ENCODE measurements at places on chromosomes 3 and 15.
A peak's percentile ranks its signal among the peaks of the same experiment; 100 is the strongest.

DNA sequence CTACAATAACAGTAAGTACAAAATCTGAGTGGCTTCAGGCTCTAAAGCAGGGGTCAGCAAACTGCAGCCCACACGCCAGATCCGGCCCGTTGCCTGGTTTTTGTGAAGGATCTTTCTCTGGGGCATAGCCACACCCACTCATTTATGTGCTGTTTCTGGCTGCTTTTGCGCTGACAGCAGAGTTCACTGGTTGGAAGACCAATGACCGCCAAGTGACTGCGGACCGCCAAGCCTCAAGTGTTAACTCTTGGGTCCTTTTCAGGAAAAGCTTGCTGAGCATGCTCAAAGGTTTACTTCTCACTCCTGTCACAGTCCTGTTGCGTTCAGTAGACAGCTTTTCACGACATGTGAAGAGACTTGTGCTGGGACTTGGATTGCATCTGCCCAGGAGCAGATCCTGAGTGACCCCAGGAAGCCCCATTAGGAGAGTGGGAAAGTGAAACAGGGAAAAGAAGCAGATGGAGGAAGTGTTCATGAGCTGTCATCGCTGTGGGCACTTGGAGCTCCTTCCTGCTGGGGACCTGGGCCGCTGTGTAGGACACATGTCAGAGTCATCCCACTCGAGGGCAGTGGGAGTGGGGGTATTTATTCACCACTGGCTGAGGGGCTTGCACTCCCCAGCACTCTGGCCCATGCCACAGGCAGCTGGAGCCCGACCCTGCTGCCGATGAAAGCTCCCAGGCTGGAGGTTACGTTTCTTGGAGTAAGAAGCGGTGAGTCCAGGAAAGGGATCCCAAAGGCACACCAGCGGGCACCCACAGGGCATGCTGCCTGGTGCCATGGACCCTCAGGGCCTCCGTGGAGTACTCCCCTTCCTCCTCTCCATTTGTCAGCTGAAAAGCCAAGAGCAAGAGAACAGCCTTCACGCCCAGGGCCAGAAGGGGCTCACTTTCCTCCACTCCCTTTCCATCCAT is 249.1 kb downstream of the PLCL2 start:
- no peak for DNase-seq

DNA sequence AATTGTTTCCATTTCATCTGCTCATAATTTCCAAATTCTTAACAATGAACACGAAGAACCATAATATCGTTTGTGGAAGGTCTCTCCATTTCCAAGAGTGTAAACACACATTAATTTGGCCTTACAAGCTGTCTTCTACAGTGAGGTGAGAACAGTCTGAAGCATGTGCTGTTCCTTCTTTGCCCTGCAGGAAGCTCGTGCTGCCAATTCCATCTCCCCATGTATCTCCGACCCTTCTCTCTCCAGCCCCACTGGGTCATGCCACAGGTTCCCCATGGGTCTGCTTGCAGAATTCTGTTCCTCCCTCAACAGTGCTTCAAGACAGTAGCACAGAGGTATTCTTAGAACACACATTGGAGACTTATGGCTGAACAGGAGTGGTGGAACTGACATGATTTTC is 70.5 kb downstream of the CHSY1 start:
- no peak for DNase-seq

DNA sequence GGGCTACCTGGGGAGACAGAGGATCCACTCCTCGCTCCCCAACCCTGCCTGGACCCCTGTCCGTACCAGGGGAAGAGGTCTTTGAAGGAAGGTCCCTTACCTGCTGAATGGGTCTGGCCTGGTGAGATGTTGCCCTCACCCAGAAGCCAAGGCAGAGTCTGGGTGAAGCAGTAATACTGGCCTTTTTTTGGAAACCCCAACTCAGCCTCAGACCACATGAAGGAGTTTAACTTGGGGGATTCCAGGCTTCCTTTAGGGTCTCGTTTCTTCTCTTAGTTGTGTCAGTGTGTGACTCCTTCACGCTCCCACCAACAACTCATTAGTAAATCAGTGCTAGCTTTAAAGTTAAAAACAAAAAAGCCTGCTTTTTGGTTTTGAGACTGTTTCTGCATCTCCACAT is 45.6 kb downstream of the RTP1 start:
- DNase-seq: no peak

- peak; percentile 26 for DNase-seq
Observed at GRCh38 chr3:196431181-196432136, 768 bp downstream of the UBXN7 start.

GRCh38 chr3:27392950-27393679 is 23.9 kb upstream of the NEK10 start:
- DNase-seq: no peak

GRCh38 chr3:139318826-139319225 is 25.0 kb upstream of the MRPS22 start:
- DNase-seq: no peak

All from SIG-M5 (cell line).